ENCODE measurements at places on chromosomes 4 and X.

DNA sequence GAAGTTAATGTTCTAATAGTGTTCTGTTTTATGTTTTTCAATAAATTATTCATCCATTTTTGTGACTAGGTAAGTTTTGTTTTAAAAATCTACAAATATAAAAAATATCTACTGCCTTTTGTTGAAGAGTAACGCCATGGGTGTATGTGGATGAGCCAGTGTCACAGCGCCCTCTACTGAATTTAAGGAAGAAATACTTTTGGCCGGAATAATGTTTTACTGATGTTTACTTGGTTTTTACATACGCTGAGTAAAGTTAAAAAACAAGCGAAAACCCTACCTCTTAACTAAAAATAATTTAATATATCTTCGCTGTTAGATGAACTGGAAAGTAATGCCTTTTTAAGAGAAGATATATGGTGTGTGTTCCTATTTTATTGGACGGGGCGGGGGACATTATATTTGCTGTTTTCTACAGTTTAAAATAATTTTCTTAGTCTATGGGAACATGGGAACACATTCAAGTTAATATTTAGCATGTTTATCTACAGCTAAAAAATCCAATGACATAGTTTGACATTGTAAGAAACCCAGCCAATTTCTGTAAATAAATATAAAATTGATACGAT lies 86.1 kb downstream of the CPE start:
- DNase-seq = no peak

DNA sequence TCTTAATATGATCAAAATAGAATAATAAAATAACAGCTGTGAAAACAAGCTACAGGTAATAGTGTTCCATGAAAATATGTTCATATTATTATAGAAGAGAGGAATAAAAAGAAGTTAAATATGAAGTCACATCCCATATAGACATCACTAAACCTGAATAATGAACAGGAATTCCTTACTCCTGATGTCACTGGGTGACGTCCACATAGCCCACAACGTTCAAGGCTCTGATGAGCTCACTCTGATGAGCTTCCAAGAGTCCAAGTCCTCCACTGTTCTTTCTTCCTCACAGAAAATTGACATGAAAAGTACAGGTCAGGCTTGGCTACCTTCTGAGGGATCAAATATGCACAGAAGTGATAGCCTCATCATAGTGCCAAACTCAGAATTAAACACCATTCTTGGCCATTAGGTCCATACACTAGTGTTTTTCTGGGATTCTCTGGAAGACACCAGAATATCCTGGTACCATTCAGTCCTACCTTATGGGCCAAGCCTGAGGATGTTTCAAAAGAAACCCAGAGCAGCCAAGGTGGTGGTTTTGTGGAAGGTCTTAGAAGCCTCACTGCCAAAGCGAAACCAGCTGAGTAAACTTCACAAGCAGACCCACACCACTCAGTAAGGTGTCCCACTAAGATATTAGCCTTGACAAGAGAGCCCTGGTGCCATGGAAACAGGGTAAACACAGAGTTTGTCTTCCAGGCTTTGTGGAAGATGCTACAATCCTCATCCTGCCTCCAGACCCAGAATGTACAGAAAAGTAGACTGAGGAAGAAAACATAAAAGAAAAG lies 138.4 kb upstream of the HHIP start:
- no peak for DNase-seq

DNA sequence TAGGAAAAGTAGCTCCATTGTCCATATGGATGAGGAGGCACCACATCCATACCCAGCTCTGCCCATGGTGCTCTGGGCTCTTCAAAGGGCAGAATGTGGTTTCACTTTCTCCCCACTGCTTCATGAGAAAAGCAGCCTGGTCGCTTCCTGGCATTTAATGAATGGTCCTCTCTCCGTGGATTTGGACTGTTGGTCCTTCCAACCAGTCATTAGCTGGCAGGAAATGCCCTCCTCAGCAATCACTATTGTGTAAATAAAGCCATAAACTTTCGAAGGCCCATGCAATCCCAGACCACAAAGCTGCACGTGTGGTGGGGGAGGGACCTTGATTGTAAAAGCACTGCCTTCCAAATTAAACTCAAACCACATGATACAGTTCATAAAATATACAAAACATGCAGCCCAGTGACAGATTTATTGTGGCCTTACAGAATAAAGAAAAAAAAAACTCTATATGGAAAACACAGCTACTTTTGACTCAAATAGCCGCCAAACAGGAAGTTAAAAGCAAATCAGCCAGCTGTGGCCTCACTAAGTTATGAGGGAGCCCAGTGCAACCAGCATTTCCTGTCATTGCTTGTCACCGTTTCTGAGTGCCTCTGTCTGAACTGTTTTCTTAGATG lies 8.1 kb downstream of the MBNL3 start:
- no peak for DNase-seq

- no peak for DNase-seq
Measured at GRCh38 chrX:45228126-45228525, 27.4 kb upstream of the DIPK2B start.

GRCh38 chrX:14220386-14220944 lies 190.8 kb upstream of the GEMIN8 start:
- DNase-seq = no peak

GRCh38 chr4:53889326-53890055 lies 174.9 kb downstream of the CHIC2 start:
- DNase-seq = no peak

- no peak for DNase-seq
Measured at GRCh38 chr4:109574443-109574850, 14.4 kb downstream of the MCUB start.

DNA sequence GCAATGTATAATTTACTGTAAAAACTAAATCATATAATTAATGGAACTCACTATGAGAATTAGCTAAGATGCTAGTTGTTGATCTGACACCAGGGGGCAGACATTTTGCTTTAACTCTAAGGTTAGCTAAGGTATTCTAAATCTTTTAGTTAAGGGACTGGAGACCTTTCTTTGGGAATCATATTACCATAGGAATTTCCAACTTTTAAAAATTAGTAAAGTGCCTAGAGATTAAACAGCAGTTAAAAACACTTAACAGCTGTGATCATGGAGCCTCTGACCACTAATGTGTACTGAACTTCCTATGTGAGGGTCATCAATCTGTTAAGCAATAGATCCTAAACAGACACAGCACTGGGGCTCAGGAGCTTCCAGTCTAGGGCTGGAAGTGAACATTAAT lies 226.6 kb downstream of the NSUN7 start:
- no peak for DNase-seq

DNA sequence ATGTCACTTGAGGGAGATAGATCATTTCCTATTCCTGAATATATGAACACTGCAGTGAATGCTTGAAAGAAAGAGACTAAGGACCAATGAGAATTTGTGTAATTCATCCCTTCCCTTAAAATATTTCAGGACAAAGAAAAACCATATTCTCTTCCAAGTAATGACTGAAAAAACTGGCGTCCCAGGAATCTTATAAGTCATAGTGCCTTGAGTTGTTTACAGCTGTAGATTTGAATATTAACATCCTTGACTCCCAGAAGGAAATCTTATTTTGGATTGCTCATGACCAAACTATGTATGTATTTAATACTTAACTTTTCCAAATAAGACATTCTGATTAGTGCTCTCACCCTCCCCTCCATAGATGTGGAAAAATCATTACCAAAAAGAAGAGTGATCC lies 55.5 kb downstream of the CLDN22 start:
- no peak for DNase-seq

DNA sequence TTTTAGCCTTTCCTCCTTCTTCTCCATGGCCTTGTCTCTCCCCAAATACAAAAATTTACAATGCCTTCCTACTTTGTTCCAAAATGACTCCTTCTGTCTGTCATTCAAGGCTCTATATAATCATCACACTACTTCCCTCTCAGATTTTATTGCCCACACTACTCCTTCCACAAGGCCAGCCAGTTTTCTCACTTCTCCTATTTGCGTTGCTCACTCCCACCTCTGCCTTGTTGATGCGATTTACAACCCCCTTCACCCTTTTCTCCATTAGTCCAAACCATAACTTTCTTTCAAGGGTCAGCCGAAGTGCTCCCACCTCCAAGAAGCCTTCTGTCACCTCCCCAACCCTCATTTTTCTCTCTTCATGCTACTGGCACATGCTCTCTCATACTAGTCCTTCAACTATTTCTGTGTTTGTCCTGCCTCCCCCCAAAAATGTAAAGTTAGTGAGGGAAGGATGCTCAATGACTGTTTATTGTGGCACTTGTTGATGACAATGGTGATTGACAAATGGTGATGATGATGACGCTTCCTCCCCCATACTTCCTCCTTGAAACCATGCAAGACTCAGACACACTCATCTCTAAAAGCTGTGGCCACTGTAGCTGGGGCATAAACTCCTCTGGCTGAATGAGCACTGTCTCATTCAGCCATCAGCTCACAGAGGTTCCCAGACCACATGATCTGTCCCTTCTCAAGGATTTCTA lies 2.7 kb upstream of the XKRX start:
- no peak for DNase-seq

- no peak for DNase-seq
Measured at GRCh38 chr4:110869862-110870572, 247.1 kb upstream of the PITX2 start.

- DNase-seq = no peak
Measured at GRCh38 chr4:113921089-113921794, 58.2 kb downstream of the ARSJ start.

Measured in NCI-H1930 (cell line).